AG04449 (cell line): ENCODE measurements at places on chromosomes 7 and 10.

GRCh38 chr10:32348297-32349198 lies 1.6 kb upstream of the EPC1 start:
- DNase-seq: no peak

DNA sequence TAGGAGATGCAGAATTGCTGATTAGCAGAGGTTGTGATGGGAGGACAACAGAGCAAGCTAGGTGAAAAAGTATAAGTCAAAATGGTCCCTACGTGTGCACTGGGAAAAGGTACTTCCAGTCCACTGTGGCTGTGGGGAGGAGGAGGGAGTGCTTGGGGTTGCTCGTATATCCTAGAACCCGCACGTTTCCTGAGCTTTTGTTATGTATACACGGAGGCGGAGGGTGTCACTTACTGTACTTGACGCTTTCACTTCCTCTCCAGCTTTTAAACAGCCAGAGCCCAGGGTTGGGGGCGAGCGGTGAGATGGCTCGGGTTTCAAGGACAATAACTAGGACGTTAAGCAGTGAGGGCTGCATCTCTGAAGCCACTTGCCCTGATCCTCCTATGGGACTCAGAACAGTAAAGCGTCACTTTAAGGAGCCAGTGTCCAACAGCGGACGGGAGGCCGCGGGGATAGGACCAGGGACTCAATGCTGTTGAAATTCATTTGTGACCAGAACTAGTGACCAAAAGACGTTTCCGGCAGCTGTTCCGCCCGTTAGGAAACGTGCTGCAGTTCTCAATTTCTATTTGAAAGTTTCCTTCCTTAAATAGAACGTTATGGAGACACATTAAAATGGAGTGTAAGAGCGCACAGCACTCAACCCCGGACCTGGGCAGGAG lies 985 bp upstream of the ETV1 start:
- DNase-seq: no peak

- no peak for DNase-seq
These were observed 32.9 kb downstream of the SVOPL start for GRCh38 chr7:138668229-138668596.

GRCh38 chr10:75049316-75050148 lies 61.9 kb upstream of the SAMD8 start:
- no peak for DNase-seq

GRCh38 chr10:62681211-62681940 lies 123.1 kb upstream of the ADO start:
- DNase-seq: no peak

GRCh38 chr7:49866910-49867309 lies 93.5 kb downstream of the VWC2 start:
- no peak for DNase-seq

DNA sequence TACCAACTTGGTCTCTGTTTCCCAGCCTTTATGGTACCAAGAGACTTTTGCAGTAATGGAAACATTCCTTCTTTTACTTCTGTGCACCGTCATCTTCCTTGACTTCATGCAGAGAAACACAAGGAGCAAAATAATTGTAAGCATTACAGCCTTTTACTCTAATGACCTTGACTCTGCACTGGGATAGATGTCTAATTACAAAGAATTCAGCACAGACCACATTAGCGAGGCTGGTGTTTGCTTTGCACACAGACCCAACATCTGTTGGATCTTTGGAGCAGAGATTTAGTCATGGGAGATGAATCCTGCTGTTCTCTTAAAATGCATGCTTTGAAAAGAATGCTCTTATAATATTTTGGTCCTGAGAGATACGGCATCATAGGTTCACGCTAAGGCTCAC lies 261.6 kb downstream of the TWIST1 start:
- DNase-seq: peak; percentile 56

DNA sequence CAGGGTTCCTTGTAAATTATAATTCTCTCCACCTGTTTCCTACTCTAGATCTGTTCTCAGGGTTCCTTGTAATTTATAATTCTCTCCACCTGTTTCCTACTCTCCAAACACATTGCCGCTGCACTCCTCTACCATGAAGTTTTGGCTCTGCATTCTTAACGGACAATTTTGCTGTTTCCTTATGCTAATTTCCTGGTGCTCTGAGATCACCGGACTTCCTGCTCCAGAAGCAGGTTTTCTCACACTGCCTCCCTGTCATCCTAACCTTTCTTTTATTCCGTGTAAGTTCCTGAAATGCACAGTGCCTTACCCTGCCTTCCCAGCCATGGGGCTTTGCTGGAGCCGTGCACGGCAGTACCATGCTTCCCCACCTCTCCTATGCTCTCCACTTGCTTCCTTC lies 256.8 kb downstream of the PLXNA4 start:
- DNase-seq: no peak

- DNase-seq: no peak
These were observed 3.4 kb downstream of the KCNIP2 start for GRCh38 chr10:101840102-101840684.

DNA sequence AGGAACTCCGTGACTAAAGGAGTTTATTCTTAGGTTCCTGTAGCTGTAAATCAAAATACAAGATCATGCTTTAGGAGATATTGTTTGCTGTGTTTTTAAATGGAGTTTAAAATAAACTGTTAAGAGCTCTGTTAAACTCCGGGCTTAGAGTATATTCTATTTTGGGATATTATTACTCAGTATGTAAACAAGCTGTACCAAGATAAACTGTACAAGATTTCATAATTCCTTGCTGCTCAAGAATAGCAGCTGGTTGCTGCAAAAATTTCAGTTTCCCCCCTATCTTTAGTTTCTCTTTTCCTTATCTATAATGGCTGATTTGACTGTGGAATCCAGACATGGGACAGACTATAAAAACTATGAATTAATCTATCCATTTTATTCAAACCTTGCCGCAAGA lies 215.7 kb downstream of the HTR7 start:
- no peak for DNase-seq

GRCh38 chr10:45354261-45354660 lies 19.8 kb upstream of the ALOX5 start:
- DNase-seq: no peak

DNA sequence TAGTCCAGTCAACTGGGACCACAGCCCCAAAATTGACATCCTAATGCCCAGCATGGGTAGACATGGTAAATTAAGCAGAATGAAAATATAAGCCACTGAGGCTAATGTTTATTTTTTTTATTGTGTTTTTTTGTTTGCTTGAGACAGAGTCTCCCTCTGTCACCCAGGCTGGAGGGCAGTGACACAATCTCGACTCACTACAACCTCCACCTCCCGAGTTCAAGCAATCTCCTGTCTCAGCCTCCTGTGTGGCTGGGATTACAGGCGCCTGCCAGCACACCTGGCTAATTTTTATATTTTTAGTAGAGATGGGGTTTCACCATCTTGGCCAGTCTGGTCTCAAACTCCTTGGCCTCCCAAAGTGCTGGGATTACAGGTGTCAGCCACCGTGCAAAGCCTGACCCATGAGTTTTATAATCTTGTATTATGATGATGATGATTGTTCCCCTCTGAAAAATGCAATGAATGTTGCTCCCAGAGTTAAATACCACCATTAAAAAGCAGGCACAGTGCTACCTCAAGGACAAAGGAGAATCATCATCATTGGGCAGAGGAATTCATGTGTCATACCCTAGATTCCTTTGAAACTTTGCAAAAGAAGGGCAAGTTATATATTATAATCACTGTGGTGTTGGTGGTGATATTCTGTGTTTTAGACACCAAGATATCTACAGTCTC lies 228.0 kb downstream of the PARD3 start:
- no peak for DNase-seq

GRCh38 chr7:51123322-51124019 lies 193.1 kb downstream of the COBL start:
- DNase-seq: peak; percentile 90

- peak; percentile 51 for DNase-seq
These were observed 48.0 kb downstream of the RHOBTB1 start for GRCh38 chr10:60896033-60896432.

DNA sequence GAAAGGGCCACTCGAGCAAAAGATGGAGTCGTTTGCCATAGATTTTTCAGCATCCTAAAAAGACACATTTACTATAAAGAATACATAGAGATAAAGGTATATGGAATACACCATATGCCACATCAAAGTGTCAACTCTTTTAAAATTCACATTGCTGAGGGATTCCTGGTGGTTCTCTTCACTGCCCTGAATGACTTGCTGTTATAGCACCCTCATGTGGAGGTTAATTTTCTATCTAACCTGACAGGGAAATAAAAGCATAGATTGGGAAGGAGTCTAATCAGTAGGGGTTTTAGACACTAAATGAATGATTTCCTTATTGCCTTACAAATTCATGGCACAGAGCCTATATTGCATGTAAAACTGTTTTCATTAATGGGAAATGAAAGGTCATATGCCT lies 25.9 kb downstream of the DNAH11 start:
- DNase-seq: no peak

- DNase-seq: no peak
These were observed 50.0 kb downstream of the RAB11FIP2 start for GRCh38 chr10:117996709-117997108.

DNA sequence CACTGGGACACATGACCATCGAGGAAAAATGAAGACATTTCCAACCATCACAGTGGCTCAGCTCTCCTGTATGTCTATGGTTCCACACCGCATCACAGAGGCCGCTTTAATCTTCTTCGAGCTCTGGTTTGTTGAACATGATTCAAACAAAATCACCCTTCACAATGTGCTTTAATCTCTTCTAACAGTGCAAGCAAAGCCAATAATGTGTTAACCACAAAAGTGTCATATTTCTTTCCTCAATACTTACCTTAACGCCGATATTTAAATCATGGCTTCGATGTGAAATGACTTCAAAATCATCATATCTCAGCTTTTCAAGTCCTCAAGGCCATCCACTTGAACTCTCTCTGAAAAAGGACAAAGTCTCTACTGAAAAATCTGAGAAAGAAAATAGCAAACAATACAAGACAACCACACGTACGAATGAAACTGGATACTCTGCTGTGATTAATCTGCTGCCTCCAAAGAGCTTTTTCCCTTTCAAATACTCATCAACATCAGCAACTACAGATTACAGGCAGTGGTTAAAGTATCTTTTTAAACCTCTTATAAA lies 23.0 kb upstream of the SVIL start:
- DNase-seq: no peak

- no peak for DNase-seq
These were observed 199.3 kb downstream of the PLXNA4 start for GRCh38 chr7:132377015-132377414.

GRCh38 chr7:12716134-12716681 lies 28.8 kb downstream of the ARL4A start:
- DNase-seq: no peak

- no peak for DNase-seq
These were observed 197.3 kb downstream of the PPP1R9A start for GRCh38 chr7:95104739-95105138.

DNA sequence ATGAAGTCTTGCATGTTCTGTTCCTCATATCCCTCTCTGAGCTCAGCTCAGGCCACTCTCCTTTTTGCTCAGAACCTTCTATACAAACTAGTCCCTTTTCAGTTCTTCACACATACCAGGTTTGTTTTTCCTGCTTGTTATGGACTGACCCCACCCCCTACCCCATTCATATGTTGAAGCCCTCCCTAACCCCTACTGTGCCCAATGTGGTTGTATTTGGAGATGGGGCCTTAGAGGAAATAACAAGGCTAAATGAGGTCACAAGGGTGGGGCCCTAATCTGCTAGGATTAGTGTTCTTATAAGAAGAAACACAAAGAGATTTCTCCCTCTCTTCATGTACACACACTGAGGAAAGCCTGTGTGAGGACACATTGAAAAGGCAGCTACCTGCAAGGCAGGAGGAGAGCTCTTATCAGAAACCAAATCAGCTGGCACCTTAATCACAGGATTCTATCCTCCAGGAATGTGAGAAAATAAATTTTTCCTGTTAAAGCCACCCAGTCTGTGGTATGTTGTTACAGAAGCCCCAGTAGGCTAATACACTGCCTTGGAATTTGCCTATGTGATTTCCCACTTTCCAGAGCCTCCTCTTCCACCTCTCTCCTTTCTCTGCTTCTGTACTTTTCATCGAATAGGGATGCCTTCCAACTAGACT lies 67.3 kb upstream of the DNAJB12 start:
- DNase-seq: no peak

GRCh38 chr10:14604181-14605142 lies 170.2 kb downstream of the FAM107B start:
- no peak for DNase-seq

- DNase-seq: no peak
These were observed 48.1 kb downstream of the BPGM start for GRCh38 chr7:134694767-134695166.

GRCh38 chr7:47266131-47266706 lies 315.7 kb downstream of the TNS3 start:
- DNase-seq: no peak

- DNase-seq: no peak
These were observed 150.4 kb downstream of the DPY19L1 start for GRCh38 chr7:34886856-34887255.

- no peak for DNase-seq
These were observed 65.1 kb downstream of the MARCHF5 start for GRCh38 chr10:92356041-92356440.

- peak; percentile 71 for DNase-seq
These were observed 9.9 kb downstream of the TTYH3 start for GRCh38 chr7:2641406-2642393.

GRCh38 chr7:68087401-68087800 lies 1090.8 kb downstream of the TYW1 start:
- no peak for DNase-seq

DNA sequence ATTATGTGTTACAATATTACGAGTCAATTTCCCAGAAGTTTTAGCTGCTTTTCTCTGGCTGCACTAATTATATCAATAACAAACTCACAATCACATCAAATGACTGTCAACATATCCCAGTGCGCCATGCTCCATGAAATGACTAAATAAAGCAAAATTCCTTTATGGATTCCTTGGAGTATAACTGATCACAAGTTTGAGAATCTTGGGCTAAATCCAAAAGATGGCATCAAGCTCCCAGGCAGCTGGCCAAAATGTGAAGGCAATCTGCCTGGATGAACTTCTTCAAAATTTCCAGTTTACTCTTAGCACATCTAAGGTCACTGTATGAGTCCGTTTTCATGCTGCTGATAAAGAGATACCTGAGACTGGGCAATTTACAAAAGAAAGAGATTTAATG lies 210.8 kb downstream of the CCSER2 start:
- peak; percentile 52 for DNase-seq

GRCh38 chr7:22597844-22598243 lies 97.9 kb upstream of the STEAP1B start:
- no peak for DNase-seq

- peak; percentile 10 for DNase-seq
These were observed 236.3 kb upstream of the CTBP2 start for GRCh38 chr10:125396676-125397075.

DNA sequence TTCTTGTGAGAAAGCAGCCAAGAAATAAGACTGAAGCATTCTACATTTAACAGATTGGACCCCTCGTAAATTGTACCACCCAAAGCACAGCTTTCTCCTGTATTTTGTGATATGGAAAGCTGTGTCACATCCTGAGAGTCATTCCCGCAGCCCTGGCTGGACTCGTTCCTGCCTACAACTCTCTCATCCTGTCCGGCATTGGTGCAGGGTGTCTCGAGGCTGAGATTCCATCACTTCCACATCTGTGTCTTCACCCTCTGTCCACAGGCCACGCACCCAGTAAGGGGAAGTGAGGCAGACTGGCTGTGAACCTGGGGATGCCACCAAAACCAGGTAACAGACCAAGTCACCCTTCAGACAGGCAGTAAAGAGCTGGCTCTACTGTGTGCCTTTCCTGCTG lies 146.2 kb upstream of the KLF6 start:
- DNase-seq: no peak
